Dorsolateral prefrontal cortex (tissue), 122 donors: ENCODE measurements at places on chromosomes 16 and 17. TPM values are rescaled to one million over a fixed set of nuclear protein-coding genes. Genes with fewer than 3 reads are reported as not detected.
A peak's percentile ranks its signal among the peaks of the same experiment; 100 is the strongest.

DNA sequence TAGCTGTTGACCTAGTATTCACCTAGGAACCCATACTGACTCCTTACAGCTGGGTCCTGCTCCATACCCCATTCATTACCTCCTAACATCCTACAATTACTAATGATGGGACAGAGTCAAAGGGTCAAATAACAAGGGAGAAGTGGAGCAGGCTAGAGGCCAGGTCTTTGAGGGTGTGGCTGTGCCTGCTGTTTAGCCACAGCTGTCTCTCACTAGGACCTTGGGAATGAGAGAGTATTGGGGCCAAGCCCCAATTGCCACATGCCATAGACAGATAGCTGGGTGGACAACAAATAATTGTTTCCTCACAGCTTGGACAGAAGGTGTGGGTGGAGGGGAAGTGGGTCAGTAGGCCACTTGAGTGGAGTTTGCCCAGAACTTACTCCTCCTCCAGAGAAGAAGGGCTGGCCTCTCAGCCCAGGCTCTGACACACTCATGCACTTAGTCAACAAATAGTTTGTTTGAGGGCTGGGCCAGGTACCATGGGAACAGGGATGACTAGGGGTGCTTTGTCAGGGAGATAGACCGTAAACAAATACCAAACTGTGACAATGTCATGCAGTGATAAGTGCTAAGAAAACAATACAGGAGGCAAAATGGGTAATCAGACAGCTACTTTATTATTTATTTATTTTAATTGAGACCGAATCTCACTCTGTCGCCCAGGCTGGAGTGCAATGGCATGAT lies 10.2 kb upstream of the CENPT start:
- no peak for DNase-seq

GRCh38 chr16:78323315-78323714 lies 223.9 kb downstream of the WWOX start:
- no peak for DNase-seq

The SNRNP25 gene
- total RNA-seq, result 57.7 TPM

DNA sequence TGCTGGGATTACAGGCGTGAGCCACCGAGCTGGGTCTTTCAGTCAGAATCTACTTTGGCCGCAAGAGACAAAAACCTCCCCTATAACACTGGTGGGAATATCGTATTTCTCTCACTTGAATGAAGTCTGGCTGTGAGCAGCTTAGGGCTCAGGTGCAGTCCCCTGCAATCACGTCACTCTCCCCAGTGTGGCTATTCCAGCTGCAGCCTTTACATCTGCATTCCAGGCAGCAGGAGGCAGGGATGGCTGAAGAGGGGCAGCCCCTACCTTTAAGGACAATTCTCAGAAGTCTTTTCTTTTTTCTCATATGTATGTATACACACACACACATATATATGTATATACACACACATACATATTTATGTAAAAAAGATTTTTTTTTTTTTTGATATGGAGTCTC lies 3.0 kb downstream of the DEF8 start:
- no peak for DNase-seq

DNA sequence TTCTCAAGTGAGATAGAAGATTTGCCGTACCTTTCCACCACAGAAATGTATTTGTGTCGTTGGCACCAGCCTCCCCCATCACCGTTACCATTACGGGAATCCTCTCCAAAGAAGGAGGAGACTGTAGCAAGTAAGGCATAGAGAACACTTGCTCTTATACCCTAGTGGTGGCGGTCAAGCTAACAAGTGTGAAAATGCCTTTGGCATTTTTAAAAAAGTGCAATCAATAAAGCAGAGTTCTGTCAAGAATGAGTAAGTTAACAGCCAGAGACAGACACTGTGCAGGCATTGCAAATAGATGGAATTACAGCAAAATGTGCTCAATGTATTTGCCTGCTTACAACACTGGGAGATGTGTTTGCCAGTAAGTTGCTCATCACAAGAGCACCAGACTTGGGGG lies 7.7 kb downstream of the MSL1 start:
- no peak for DNase-seq

The ATP2A1 gene
- 0.77 TPM for total RNA-seq

The FOXC2 gene
- 0.75 TPM for total RNA-seq

DNA sequence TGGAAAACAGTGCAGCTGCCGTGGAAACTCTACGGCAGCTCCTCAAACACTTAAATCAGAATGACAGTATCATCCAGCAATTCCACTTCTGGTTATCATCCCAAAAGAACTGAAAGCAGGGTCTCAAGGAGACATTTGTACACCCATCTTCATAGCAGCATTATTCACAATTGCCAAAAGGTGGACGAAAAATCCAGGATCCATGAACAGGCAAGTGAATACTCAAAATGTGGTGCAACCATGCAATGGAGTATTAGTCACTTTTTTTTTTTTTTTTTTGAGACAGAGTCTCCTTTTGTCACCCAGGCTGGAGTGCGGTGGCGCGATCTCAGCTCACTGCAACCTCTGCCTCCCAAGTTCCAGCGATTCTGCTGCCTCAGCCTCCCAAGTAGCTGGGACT lies 10.6 kb upstream of the AATK start:
- no peak for DNase-seq

DNA sequence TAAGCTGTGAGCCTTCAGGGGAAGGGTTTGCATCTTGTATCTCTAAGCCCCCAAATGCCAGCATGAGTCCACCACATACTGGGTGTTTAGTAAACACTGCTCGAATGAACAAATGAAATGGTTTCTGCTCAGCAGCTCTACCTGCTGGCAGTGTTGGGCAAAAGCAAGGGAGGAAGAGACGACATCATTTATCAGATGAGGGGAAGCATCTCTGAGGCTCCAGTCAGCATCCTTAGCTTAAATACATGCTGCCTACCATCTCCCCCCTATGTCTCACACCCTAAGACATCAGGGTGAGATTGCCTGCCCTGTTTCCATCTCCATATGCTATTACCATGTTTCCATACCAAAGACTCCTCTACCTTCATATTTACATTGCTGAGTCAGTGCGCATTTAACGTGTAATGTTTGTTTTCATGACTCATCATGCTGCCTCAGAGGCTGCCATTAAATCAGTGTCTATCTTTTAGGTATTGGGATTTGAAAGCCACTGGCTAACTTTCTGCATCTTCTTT lies 379.8 kb downstream of the UTP18 start:
- DNase-seq, result no peak

GRCh38 chr17:47884905-47885730 lies 10.9 kb upstream of the SP2 start:
- DNase-seq, result no peak

The MYO15B gene
- 65.2 TPM for total RNA-seq

DNA sequence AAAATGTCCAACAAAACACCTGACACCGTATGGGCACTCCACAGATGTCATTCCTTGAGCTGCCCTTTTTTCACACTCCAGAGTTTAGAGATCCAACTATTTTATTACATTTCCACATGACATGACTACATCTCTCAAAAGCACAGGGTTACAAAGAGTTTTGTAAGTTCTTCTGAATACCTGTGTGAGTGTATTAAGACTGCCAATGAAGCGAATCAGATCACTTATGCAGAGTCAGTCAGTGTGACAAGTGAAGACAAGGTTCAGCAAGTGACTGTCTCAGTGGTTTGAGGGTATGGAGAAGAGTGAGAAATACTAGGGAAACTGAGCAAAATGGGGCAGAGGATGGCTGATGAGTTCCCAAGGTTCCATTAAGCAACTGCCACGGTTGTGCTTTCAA lies 8.4 kb downstream of the SDR42E1 start:
- DNase-seq, result no peak

The KRTAP17-1 gene
- total RNA-seq, result not detected

The TBL3 gene
- 25.3 TPM for total RNA-seq

- DNase-seq, result no peak
These were observed 114.9 kb upstream of the CACNG5 start for GRCh38 chr17:66720027-66720426.

- peak; percentile 54 for DNase-seq
These were observed 23.7 kb upstream of the RCVRN start for GRCh38 chr17:9928601-9929333.

DNA sequence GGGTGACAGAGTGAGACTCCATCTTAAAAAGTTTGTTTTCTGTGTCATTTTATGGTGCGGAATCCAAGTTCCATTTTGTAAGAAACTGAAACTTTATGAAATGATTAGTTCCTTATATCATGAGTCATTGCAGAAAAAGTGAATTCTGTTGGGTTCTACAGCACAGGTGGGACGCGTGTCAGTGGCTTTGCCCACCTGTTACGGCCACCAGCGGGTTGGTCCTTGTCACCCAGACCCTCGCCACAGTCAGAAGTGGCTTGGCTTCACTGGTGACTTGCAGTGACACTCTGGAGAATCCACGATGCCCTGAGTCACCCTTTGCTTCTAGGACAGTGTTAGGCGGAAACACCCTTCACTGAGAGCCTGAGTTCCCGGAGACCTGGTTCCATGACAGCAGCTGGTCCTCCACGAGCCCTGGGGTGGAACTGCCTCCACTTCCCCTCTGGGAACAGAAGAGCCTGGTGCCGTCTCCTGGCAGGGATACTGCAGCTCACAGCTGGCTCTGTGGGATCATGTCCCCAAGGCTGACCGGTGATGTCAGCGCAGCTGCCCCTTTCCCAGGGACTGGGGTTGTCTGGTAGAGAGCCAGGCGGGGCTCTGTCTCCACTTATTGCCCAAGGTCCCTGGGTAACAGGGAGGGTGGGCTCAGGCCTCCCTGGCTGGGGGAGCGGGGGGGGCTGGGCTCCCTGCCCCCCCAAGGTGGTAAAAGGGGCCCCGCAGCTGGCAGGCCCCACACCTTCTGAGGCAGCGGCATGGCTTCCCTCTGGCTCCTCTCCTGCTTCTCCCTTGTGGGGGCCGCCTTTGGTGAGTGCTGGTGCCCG lies at the start of gene CTRB1:
Gene CTRB1 (plus strand): TSS at position 733 of the 821 bp plus-strand sequence. CDS start 20 bp downstream, at position 753.
- no peak for DNase-seq

The CACNG3 gene
- total RNA-seq, result 27.4 TPM

The C17orf107 gene
- 10.3 TPM for total RNA-seq

The UNK gene
- 29.3 TPM for total RNA-seq

DNA sequence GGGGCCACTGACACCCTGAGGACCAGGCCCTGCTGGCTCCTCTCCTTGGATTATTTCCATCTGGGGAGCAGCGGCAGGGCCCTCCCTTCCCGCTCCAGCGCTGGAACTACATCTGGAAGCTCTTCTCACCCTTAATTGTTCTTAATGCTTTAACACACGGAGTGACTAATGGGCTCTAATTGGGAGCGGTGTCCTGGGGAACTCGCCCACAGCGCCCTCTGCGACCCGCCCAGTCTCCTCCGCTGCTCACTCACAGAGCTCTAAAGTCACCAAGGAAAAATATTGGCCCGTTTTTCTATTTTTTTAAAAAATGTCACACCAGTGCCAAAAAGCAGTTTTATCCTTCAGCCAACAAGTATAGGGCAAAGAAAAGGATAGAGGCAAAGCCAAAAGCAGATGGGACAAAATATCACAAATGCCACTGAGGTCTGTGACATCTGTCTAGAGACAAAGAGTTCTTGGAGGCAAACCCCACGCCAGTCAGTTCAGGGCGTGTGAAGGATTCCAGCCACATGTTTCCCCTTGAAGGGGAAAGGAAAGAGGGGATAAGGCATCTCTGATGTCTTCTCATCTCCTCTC lies 134.7 kb downstream of the RBFOX3 start:
- DNase-seq, result no peak

- DNase-seq, result no peak
These were observed 21.9 kb downstream of the UNC13D start for GRCh38 chr17:75822119-75822799.

DNA sequence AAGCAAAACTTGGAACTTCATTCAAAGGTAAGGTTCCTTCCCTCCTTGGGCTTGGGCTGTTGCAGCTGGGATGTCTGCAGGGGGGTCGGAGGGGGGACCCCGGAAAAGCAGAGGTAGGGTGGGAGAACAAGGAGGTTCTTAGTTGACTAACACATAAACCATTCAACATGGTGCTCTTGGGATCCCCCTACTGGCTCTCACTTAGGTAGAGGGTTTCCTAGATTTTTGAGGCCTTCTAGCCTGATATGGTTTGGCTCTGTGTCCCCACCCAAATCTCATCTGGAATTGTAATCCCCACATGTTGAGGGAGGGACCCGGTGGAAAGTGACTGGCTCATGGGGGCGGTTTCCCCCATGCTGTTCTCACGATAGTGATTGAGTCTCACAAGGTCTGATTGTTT lies 93.9 kb downstream of the RGS9 start:
- DNase-seq, result no peak

The ZFP90 gene
- 55.4 TPM for total RNA-seq

The PHB1 gene
- 87.5 TPM for total RNA-seq

The TMEM98 gene
- total RNA-seq, result 47.7 TPM

The KRTAP16-1 gene
- total RNA-seq, result not detected

The LLGL2 gene
- 11.8 TPM for total RNA-seq

DNA sequence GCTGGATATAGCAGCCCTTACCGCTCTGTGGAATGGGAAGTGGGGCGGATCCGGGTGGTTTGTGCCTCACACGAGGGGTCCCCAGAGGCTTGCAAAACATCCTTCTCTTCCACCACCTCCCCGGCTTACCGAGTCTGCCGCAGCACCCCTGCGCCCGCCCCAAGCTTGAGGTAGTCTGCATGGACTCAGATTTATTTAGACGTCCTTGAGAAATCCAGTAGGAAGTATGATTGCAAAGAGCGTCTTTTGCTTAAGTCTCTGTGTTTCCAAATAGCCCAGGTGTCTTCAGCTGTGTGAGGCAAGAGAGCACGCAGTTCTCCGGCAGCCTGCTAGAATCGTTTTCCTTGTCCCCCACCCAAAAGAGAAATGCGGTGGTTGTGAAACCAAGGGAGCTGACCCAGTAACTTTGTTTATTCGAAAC lies 2.4 kb downstream of the KIAA0513 start:
- no peak for DNase-seq

The SECTM1 gene
- 0.44 TPM for total RNA-seq

The KRTAP4-1 gene
- not detected for total RNA-seq

The GLP2R gene
- 2.4 TPM for total RNA-seq

- no peak for DNase-seq
These were observed at the start of gene TEX14 for GRCh38 chr17:58691701-58692238. Gene TEX14 (minus strand): TSS chr17:58692045. CDS start chr17:58652001, 40,044 bp downstream.
